ENCODE measurements at places on chromosomes 4 and X. TPM values are rescaled to one million over a fixed set of nuclear protein-coding genes. Genes with fewer than 3 reads are reported as not detected.

The EDA gene
- total RNA-seq, result 0.94 TPM

The FAM149A gene
- total RNA-seq, result 1.1 TPM

The NLRP2B gene
- not detected for total RNA-seq

The RBMXL3 gene
- not detected for total RNA-seq

The CFI gene
- total RNA-seq, result 0.61 TPM

The PLS3 gene
- total RNA-seq, result 201 TPM

The TCP11X1 gene
- not detected for total RNA-seq

The CT45A2 gene
- not detected for total RNA-seq

The KLB gene
- total RNA-seq, result 0.13 TPM

The MGARP gene
- total RNA-seq, result 0.67 TPM

The RHOXF1 gene
- total RNA-seq, result not detected

The PLXNB3 gene
- 3.7 TPM for total RNA-seq

The FABP2 gene
- not detected for total RNA-seq

The CXCL13 gene
- total RNA-seq, result not detected

The PNMA6E gene
- not detected for total RNA-seq

The CSN1S1 gene
- total RNA-seq, result not detected

The MUC7 gene
- total RNA-seq, result not detected

The SMIM31 gene
- total RNA-seq, result not detected

The NAP1L3 gene
- total RNA-seq, result 0.43 TPM

The TMPRSS11B gene
- total RNA-seq, result not detected

The MAP7D2 gene
- total RNA-seq, result 5.6 TPM

The RAB33A gene
- total RNA-seq, result 0.28 TPM

The ARMCX2 gene
- not detected for total RNA-seq

The HERC5 gene
- 4.2 TPM for total RNA-seq

The MYOZ2 gene
- not detected for total RNA-seq

The PITX2 gene
- total RNA-seq, result 1.1 TPM

The CABS1 gene
- total RNA-seq, result not detected

The HOPX gene
- total RNA-seq, result not detected

The HSFX3 gene
- total RNA-seq, result not detected

The SPATA4 gene
- total RNA-seq, result 0.20 TPM

The DSPP gene
- not detected for total RNA-seq

The ARHGEF38 gene
- not detected for total RNA-seq

The FGFR3 gene
- 1.4 TPM for total RNA-seq

The SLC6A8 gene
- 12.5 TPM for total RNA-seq

The CYTL1 gene
- total RNA-seq, result not detected

The FANCB gene
- total RNA-seq, result 2.7 TPM

The GYPE gene
- total RNA-seq, result not detected

The SSX3 gene
- not detected for total RNA-seq

Data from A549 treated with CpdA at 1 μM for 4 hours (cell line).